ENCODE measurements at places on chromosomes 2 and 18. TPM values are rescaled to one million over a fixed set of nuclear protein-coding genes. Genes with fewer than 3 reads are reported as not detected.

The HSPE1 gene
- total RNA-seq = 592 TPM

The SNORC gene
- total RNA-seq = 5.4 TPM

The CHRND gene
- 0.09 TPM for total RNA-seq

The GTF2A1L gene
- not detected for total RNA-seq

The MYOM1 gene
- total RNA-seq = 0.13 TPM

The NEB gene
- total RNA-seq = 0.35 TPM

The INHBB gene
- total RNA-seq = 35.9 TPM

The NCKAP5 gene
- total RNA-seq = 0.61 TPM

The BCL2L11 gene
- 6.8 TPM for total RNA-seq

The HRH4 gene
- not detected for total RNA-seq

The FEV gene
- total RNA-seq = not detected

The RNF125 gene
- 0.25 TPM for total RNA-seq

The CD207 gene
- 0.07 TPM for total RNA-seq

The NEURL3 gene
- 0.51 TPM for total RNA-seq

The RGPD3 gene
- total RNA-seq = 0.16 TPM

The TM4SF20 gene
- total RNA-seq = 8.7 TPM

The LOXHD1 gene
- total RNA-seq = not detected

The TEX44 gene
- not detected for total RNA-seq

The ARHGAP25 gene
- 0.29 TPM for total RNA-seq

The ARHGEF4 gene
- total RNA-seq = 7.8 TPM

The GRB14 gene
- 5.0 TPM for total RNA-seq

The SMAD4 gene
- 60.2 TPM for total RNA-seq

The GAL3ST2 gene
- total RNA-seq = 0.15 TPM

The CFAP65 gene
- 0.22 TPM for total RNA-seq

The BCL11A gene
- total RNA-seq = 0.01 TPM

The MAP2 gene
- total RNA-seq = 1.2 TPM

The NOSTRIN gene
- 1.9 TPM for total RNA-seq

The RFX8 gene
- total RNA-seq = not detected

The CCDC68 gene
- total RNA-seq = 5.8 TPM

The SLC9A4 gene
- not detected for total RNA-seq

The KCNE4 gene
- 0.46 TPM for total RNA-seq

The SERPINB5 gene
- total RNA-seq = 0.30 TPM

The IGFBP5 gene
- 0.23 TPM for total RNA-seq

The RIT2 gene
- not detected for total RNA-seq

The MFF gene
- 117 TPM for total RNA-seq

The CD8B2 gene
- not detected for total RNA-seq

The ERICH2 gene
- total RNA-seq = not detected

The EDAR gene
- 0.11 TPM for total RNA-seq

The ASTL gene
- not detected for total RNA-seq

The ANKRD62 gene
- total RNA-seq = not detected

The HAUS1 gene
- 36.9 TPM for total RNA-seq

Data from A549 treated with dexamethasone at 1 μM for 4 hours (cell line).